ENCODE measurements at places on chromosomes 7 and 10.
A peak's percentile ranks its signal among the peaks of the same experiment; 100 is the strongest.

GRCh38 chr7:150989456-150989855 is 1.4 kb upstream of the NOS3 start:
- DNase-seq: no peak

- no peak for DNase-seq
Observed at GRCh38 chr10:71473671-71474599, 77.2 kb downstream of the CDH23 start.

- peak; percentile 4 for DNase-seq
Observed at GRCh38 chr10:86872757-86873156, 84.7 kb downstream of the MMRN2 start.

DNA sequence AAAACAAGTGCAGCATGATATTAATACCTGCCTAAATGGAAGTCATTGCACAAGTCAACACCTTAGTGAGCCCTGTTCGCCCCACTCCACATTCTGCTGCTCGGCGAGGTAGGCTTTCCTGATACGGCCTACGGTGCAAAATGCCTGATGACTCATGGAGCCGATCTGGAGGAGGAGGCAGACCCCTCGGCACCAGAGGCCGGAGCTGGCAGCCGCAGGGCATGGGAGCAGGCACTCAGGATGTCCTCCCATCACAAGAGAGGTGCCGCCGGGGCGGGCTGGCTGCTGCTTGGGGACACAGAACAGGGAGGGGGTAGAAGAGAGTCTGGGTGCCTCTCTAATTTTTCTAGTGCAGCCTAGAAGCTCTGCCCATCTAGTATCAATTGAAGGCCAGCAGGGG is 418.5 kb upstream of the MGMT start:
- no peak for DNase-seq

DNA sequence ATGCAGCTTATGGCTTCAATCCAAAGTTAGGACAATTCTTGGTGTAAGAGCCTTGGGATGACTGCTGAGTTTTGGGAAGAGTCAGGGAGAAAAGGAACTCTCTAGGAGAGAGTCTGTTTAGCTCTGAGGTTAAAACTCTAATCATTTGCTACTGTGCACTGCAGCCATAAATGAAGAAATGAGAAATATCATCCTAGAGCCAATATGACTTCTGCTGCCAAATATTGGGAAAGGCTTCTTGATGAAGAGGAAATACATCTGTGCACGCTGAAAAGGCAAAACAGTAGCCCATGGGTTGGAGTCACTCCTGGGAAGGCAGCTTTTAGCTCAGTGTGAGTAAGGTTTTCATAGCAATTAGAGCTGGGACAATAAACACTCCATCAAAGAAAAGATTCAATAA is 308.8 kb downstream of the SFMBT2 start:
- DNase-seq: no peak

- peak; percentile 81 for DNase-seq
Observed at GRCh38 chr10:12333380-12334185, 15.8 kb upstream of the CAMK1D start.

GRCh38 chr10:19825700-19826099 is 9.5 kb downstream of the PLXDC2 start:
- no peak for DNase-seq

- no peak for DNase-seq
Observed at GRCh38 chr10:49053053-49053997, 62.0 kb downstream of the VSTM4 start.

DNA sequence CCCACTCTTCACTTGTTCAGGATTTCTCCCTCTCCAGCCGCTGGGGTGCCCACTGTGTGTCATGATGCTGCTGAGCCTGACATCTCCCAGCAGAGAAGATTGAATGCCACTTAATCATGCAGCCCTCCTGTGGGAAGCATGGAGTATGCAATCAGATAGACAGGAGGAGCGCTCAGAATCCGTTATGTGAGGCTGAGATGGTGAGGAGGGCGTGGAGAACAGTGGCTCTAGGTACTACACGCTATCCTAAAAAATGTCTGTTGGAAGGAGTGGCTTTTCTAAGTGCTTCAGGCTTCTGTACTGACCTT is 334.3 kb downstream of the LRMDA start:
- DNase-seq: peak; percentile 3

GRCh38 chr10:128312250-128312649 is 186.0 kb upstream of the MKI67 start:
- no peak for DNase-seq

GRCh38 chr10:6036861-6037321 is 25.3 kb downstream of the IL2RA start:
- no peak for DNase-seq

- no peak for DNase-seq
Observed at GRCh38 chr7:6151994-6152735, 120.3 kb downstream of the CYTH3 start.

DNA sequence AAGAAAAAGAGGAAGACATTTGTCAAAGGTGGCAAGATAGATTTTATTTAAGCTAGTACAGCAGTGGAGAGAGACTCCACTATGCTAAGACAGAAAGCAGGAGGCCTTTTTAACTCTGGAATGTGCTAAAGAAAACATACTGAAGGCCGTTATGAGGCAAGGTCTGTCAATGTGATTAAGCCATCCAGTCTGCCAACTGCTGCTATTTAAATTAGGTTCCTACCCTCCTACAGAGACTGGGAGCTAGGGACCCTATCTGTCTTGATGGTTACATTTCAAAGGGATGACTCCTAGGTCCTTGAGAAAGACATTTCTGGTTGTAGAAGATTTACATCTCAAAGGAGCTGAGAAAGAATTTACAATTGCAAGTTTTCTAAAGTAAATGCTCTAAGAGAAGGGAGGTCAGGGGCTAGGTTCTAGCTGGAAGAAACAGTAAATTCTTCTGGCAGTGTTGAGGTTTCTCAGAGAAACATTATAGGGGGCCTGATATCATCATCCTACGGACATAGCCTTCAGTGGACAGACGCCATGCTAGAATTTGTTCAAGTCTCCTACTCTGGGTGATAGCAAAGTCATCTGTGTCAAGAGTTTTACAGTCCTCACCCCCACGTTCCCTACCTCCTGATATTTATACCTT is 211.6 kb downstream of the PHF14 start:
- no peak for DNase-seq

DNA sequence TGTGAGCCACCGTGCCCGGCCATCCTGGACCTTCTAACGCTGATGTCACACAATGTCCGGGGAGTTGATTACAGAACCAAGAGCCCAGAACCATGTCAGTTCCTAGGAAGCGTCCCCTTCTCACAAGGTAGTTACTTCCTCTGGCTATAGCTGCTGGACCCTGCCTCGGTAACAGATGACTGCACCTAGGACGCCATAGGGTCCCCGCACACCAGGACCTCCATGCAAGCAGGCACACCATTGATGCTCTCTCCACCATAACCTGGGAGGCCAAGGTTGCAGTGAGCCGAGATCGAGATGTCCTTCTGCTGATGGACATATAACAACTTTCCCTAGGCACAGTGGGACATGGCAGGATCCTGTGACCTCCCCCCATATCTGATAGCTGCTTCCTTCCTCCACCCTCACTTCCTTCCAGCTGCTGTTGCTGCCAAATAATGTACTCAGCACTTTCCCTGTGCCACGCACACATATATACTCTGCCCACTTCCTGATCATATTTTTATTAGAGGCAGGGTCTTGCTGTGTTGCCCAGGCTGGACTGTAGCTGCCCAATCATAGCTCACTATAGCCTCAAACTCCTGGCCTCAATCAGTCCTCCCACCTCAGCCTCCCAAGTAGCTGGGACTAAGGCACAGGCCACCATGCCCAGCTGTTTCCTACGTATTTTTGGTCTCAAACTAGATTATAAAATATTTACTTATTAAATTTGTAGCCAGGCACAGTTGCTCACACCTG is 3.5 kb upstream of the SNX8 start:
- DNase-seq: no peak

DNA sequence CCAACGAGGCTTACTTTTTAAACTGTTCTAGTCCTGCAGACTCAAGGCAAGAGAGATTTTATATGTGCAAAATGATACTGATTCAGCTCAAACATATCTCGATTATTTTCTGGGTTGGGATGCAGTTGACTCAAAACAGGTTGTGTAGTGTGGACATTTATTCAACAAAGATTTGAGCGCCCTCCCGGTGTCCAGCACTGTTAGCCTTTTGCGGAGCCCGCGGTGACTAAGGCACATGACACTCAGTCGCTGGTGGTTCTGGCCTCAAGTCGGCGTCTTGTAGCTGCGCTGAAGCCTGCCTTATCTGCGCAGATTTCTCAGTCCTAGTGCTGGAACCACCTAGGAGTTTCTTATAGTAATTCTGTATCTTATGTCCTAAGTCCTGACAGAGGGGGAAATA is 938 bp upstream of the CADPS2 start:
- peak; percentile 69 for DNase-seq

DNA sequence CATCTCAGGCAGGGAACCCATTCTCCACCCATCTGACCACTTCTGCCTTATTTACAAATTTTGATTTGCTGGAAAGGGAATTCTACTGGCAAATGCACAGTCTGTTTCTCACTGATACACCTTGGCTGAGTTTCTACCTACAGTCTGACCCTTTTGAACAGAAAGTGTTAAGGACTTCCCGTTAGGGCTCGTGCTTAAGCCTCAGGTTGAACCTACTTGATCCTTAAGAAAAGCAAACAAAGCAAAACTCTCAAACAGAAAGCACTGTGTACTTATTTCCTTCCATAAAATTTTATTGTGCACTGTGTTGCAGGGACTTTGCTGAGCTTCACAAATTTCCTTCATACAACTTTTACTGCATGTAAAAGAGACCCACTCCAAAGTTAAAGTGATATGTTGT is 367.8 kb downstream of the NRG3 start:
- DNase-seq: no peak

GRCh38 chr7:43942997-43943396 is 16.8 kb downstream of the UBE2D4 start:
- DNase-seq: no peak

- DNase-seq: no peak
Observed at GRCh38 chr10:97861924-97862323, 12.3 kb downstream of the GOLGA7B start.

GRCh38 chr7:37385787-37386186 is 62.9 kb downstream of the ELMO1 start:
- no peak for DNase-seq

DNA sequence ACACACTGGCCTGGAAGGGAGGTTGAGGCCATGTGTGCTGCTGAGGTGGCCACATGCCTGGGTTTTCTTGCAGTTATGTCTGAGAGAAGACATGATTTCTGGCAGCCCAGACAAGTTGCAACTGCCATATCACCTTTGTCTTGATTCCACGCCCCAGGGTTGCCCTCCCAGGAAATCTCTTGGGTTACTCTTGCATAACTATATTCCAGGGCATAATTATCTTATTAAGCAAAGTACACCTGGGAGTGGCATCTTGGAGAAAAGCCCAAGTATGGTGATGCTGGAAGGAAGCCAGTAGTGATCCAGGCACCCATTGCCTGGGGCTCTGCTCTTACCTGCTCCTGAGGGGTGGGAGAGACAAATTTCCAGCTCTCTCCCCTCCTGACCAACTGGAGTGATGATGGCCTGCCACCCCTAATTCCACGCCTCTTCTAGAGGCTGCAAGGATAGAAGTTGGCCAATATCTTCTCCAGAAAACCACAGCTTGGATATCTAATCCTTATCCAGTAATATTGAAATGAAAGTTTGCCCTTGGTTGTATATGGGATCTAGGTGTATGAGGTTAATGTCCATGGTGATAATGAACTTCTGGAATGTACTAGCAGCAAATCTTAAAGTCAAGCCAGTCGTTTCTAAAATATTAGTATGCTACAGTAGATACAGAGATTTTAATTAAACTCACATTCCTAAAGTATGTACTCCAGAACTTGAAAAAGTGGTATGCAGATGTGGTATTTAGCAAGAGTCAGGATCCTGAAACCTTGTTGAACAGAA is 5.0 kb downstream of the AKR1B10 start:
- no peak for DNase-seq

DNA sequence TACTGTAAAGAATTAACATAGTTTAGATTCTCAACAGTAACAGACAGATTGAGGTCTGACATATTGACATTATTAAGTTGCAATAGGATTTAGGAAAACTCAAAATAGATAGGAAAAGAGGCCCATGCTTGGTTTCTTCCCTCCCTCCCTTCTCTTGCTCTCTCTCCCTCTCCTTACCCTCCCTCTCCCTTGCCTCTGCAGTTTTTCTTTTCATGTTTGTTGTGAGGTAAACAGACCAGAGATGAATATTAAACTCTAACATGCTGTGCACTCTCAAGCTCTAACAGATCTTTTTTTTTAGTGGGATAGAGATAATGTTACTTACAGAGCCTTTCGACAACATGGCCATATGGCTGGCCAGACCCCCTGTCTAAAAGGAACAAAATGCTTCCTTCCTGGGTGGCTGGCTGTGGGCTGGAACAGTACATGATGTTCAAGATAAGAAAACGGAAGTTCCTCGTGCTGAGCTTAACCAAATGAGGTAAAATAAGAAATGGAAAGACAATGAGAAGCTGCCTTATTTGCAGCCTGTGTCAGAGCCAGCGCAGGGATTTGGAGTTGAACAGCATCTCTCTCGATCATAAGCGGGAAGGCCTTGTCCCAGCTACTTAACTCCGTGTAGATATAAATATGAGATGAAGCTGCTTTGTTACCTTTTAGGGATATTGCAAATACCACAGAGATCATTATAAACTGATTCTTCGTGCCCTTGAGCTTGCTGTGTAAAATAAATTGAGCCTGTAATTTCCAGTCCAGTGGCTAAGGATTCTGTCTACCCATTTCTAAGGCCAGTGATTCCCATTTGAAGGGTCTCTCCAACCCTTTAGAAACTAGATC is 391.9 kb upstream of the NPVF start:
- DNase-seq: no peak

DNA sequence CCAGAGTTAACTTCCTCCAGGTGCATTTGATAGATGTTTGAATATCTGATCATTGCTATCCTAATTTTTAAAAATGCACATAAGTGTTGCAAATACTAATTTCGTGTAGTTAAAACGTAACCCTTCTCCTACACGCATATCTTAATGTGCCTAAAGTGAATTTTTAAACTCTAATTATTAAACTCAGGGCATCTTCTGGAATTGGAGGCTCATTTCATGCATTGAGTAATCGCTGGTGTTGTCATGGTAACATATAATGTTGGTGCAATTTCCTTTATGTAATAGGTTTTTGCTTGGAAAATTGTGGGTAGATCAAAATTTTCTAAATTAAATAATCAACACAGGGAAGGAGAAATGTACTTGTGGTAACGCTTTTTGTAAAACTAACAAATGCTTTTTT is 56.2 kb downstream of the ARMC3 start:
- DNase-seq: no peak

- DNase-seq: no peak
Observed at GRCh38 chr10:34884272-34884952, 69.3 kb upstream of the PARD3 start.

GRCh38 chr7:116897661-116898060 is 35.3 kb downstream of the CAPZA2 start:
- DNase-seq: no peak

- DNase-seq: no peak
Observed at GRCh38 chr7:95011146-95011928, 103.9 kb downstream of the PPP1R9A start.

Data from NCI-H1417 (cell line).